ENCODE measurements at places on chromosomes 5 and 9.

DNA sequence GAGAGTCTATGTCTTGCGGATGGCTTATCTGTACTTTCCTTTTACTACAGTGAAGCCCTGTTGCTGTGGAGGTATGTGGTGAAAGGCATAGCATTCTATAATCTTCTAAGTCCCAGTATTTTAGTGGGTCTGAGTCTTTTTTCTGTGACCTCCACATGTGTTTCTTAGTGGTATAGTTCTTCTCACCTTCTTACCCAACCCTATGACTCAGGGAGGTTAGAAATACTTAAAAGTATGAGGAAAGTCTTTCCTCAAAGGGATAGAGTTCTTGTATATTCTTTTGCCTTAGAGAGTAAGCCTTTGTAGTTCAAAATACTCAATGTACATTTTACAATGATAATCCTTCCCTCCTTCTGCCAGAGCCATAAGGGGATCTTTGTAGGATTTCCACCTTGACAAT is 621.9 kb upstream of the CTNND2 start:
- no peak for DNase-seq

DNA sequence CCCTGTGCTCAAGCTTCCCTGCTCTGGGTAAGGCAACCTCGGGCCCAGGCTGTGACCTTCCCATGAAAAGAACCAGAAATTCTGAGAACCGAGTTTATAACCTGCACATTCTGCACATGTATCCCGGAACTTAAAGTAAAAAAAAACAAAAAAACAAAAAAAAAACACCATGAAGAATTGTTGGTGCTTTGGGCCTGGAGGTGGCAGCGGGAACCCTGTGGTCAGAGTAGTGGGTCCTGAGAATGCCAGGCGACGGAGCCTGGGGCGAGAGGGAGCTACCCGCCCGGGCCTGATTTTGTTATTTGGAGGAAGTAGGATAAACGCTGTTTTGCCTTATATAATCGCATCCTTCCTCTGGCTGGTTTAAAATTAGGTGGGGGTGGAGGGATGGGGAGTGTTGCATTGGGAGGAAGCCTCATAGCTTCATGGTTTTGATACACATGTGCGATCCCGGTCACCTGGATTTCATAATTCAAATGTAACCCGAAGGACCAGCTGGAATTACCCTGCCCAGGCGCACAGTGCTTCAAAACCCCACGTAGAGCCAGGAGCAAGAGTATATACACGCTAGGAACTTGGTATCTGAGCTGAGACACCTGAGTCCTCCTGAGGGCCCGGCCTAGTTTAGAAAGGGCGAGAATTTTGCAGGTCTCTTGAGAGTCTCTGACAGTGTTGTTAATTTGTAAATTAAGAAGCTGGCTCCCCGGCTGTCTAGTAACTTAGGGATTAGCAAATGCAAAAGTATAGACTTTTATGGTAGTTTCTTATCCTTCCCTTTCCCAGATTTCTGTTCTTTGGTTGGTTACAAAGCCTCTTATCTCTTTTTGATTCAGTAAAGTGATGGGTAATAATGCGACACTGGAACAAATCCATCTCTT is 2.8 kb downstream of the MSX2 start:
- no peak for DNase-seq

DNA sequence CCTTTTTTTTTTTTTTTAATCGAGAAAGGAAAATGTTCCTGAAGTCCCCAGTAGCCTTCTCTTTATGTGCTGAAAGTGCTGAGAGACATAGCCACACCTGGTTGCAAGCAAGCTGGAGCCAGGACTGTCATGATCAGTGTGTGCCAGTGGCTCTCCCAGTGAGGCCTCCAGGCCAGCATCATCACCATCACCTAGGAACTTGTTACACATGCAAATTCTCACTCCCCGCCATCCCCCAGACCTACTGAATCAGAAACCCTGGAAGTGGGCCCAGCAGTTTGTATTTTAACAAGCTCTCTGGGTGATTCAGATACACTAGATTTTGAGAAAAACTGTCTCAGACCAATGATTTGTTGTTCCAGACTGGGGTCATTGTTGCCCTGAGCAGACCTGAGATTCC is 181.9 kb upstream of the GLRA1 start:
- no peak for DNase-seq

GRCh38 chr5:172054611-172055153 is 48.2 kb upstream of the FBXW11 start:
- DNase-seq, result no peak

DNA sequence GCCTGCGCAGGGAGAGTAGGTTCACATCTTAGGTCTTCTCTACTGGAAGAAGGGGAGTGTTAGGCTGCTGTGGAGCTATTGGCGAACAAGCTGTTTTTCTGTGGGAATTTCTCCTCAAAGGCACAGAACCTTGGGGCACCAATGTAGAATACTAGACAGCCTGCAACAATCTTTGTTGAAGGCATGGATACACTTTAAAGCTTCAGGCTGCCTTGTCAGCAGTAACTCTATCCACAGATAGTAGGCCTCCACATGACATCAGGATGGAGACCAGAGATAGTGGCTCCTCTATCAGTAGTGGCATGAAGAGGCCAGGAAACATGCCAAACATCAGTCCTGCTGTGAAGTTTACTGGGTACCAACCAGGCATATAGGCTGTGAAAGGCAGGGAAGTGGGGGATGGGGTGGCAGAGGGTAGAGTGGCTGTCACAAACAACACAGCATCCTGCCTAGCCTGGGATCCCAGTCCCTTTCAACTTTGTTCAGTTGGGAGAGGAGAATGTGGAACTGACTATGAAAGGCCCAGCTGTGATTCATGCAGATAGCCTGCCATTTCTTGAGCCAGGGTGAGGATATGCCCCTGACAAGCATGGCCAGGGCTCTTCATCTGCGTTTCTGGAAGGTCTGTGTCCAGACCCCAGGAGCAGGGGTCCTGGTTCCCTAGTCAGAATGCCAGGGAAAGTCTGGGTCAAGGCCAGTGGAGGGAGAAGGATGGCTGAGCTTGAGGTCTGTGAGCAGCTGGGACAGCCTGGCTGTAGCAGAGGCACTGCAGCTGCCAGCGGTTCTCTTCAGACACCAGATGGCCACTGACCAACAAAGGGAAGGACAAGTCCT is 1.0 kb upstream of the HK3 start:
- no peak for DNase-seq

DNA sequence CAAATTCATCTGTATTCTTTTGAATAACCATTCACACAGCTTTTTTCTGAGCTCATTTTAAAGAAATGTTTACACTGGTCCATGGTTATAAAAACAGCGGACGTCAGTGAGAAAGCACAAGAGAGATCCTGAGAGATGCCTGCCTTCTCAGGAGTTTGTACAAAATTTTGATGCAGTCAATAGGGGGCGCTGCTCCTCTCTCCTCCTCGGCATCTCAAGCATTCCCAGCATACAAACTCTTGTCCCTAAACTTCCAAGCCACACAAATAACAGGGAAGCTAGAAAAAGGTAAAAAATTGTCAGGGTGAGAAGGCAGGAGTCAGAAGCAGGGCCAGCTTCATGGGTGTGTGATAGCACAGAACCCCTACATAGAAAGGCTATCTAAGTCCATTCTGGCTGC is 11.2 kb upstream of the CCDC152 start:
- DNase-seq, result no peak

- no peak for DNase-seq
Measured at GRCh38 chr5:168898247-168898911, 319.2 kb upstream of the PANK3 start.

- DNase-seq, result no peak
Measured at GRCh38 chr5:32916648-32917047, 205.5 kb downstream of the NPR3 start.

- no peak for DNase-seq
Measured at GRCh38 chr9:83220730-83221129, 157.8 kb upstream of the RASEF start.

DNA sequence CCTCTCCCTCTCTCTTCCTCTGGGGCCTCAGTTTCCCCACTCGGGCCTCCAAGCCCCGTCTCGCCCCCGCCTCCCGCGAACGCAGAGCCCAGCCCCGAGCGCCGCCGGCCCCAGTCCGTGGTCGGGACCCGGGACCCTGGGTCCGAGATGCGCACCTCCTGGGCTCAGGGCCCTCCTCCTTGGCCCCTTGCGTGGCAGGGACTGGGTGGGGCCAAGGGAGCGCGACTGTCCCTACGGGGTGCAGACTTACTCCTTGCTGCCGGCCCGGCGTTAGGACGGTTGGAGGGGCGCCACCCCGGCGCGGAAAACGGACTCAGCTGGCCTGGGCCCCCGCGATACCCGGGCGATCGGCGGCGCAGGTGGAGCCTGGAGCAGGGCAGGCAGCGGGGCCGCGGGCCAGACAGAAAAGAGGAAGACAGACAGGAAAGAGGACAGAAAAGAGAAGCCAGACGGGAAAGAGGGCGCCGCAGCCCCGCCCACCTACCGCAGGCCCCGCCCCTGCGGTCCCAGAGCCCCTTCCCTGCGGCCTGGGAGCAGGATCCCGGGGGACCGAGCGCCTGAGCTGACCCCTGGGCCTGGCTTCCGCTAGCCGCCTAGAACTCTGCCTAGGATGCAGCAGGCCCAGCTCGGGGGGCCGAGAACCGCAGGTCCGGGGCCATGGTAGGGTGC is at the start of gene GBGT1:
Gene GBGT1 (minus strand): TSS at position 411 of the 669 bp plus-strand sequence. CDS start 1,502 bp downstream, outside the sequence.
- peak; percentile 16 for DNase-seq

- DNase-seq, result no peak
Measured at GRCh38 chr9:121500165-121500478, 478 bp upstream of the GGTA1 start.

DNA sequence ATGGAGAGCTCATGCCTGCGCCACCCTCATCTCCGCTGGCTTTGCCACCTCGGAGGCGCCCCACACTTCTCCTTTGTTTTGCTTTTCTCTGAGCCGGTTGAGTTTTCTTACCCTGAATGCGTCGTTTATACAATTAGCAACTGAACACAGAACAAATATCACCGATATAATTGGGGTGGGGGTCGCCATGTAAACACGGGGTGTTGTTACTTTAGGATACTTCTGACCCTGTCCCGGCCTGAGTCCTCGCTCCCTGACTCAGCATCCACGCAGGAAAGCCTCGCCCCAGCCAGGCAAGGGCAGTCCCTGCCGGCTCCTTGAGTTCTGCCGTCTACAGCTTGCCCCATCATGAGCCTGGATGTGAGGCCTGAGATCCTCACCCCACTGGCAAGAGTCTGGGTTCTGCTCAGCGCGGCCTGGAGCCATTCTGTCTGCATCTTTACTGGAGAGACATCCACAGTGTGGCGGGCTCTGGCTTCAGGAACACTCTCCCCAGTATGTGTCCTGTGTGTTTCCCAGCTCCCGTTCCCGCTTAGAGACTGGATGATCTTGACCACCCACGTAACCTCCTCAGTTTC is 5.5 kb downstream of the NKX2-5 start:
- no peak for DNase-seq

DNA sequence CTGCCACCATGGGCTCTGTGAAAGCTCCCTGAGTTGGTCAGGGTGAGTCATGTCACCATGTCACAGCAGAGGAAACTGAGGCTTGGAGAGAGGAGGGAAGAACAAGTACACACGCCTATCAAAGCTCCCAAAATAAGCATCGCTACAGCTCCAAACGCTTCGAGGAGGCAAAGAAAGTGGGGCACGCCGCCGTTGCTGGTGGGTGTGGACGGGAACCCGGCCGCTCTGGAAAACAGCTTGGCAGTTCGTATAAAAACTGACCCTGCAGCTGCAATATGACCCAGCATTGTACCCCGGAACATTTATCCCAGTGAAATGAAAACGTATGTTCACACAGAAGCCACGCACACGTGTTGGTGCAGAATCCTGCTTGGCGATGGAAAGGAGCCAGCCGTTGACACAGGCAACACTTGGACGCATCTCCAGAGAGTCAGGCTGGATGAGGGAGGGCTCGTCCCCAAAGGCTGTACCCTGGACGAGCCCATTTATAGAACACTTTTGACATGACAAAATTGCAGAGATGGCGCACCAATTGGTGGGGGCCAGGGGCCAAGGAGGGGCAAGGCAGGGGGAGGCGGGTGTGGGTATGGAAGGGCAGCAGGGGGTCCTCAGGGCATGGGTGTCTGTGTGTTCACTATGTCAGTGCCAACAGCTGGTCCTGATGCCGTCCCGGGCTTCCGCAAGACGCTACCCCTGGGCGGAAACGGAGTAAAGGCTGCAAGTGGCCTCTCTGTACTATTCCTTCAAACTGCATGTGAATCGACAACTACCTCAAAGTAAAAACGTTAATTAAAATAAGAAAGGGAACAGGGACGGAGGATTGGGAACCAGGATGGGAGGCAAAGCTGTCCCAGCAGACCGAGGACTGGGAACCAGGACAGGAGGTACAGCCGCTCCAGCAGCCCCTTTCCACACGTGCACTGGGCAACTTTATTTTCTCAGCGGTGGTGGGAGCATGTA is 173.0 kb downstream of the OLFM1 start:
- DNase-seq, result no peak

- peak; percentile 16 for DNase-seq
Measured at GRCh38 chr9:88534456-88535225, at the start of gene NXNL2. Gene NXNL2 (plus strand): TSS chr9:88535178. CDS start chr9:88535435, 257 bp downstream.

GRCh38 chr5:168014433-168015123 is 276.9 kb upstream of the WWC1 start:
- DNase-seq, result no peak

DNA sequence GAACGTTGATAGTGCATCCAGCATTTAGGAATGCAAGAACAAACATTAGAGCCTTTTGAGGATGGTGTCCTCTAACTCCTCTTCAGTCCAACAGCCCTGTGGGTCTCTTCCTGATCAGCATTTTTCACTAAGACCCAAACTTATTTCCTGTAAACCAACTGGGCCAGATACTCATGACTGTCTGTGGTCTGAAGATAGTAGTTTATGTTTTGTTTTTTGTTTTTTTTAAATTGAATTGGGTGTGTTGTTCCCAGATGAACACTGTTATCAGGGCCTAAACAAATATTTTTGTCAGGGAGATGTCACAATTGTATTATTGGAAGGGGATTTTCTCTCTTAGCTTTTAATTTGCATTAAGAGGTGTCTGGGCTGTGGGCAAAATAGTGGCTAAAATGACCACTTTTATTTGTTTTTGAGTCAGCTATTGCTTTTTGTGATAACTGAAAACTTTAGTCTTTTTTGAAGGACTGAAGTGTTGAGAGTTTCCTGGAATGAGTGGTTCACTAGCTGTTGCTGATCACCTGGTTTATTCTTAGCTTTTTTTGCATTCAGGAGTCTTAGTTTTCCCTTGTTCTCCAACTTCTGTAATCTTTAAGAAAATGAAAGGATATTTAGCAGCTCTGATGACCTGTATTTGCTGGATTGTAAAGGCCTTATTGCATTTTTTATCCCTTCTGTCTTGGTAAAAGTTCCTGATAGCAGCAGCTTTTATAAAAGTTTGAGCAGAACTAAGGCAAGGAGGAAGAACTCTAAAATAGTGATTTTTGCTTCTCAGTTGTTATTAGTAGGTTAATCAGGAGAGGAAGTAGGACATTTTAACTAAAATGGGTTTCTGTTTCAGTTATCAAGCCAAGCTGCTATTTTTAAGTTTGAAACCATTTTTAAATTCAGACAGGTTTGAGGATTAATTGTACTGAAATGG is 5.5 kb downstream of the MAN2A1 start:
- no peak for DNase-seq
